AG04449 (cell line): ENCODE measurements at places on chromosomes 16 and 17.

DNA sequence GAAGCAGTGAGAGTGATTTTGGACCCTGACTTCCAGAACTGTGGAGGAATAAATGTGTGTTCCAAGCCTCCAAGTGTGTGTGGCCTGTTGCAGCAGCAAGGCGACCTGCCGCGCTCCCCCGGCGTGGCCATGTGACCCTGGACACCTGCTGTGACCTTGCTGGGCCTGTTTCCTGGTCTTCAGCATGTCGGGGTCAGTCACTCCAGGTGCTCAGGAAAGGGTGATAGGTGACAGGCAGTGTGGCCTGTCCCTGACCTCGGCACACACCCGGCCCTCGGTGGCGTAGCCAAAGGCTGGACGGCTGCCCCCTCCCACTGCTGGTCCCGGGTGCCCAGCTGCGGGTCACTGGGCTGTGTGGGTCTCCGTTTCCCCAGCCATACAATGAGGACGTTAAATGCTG is 31.8 kb upstream of the ZNF469 start:
- no peak for DNase-seq

DNA sequence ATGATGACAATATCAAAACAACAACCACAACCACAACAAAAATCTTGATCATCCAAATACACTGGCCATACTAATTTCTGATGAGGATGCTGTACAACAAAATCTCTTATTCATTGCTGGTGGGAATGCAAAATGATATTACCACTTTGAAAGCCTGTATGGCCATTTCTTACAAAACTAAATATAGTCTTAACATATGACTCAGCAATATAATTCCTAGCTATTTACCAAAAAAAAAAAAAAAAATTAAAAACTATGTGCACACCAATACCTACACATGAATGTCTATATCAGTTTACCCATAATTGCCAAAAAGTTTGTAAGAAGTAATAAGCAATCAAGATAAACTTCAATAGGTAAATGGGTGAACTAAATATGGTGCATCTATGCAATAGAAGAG is 1379.7 kb downstream of the CDH11 start:
- DNase-seq = no peak

DNA sequence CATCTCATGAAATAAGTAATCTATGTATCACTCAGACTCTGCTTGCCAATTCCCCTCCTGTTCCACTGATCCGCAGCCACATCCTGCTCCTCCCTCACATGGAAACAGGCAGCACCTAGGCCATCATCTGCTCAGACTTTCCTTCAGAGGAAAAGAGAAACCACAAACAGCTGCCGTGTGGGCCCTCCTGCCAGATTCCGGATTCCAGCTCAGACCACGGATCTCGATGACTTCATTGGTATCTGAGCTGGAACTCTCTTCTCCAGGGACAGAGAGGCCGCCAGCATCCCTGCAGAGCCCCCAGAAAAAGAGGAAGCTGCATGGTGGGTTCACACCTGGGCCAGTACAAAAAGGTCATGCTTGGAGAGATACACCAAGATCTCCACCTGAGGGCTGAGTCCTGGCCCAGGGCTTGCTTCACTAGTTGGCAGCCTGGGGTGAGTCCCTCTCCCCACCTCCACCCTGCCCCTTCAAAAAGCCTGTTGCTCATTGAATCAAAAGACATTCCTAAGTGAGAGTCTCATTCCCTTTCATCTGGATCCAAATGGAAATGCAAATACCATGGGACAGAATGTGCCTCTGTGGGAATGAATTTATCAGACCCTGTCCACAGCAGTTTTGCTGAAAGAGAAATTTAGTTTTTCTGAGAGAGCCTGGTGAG is 47.2 kb downstream of the HOXB1 start:
- peak; percentile 87 for DNase-seq

- no peak for DNase-seq
Observed at GRCh38 chr17:7811251-7811650, 22.8 kb upstream of the KDM6B start.

- DNase-seq = no peak
Observed at GRCh38 chr16:1156055-1156982, 3.4 kb downstream of the CACNA1H start.

DNA sequence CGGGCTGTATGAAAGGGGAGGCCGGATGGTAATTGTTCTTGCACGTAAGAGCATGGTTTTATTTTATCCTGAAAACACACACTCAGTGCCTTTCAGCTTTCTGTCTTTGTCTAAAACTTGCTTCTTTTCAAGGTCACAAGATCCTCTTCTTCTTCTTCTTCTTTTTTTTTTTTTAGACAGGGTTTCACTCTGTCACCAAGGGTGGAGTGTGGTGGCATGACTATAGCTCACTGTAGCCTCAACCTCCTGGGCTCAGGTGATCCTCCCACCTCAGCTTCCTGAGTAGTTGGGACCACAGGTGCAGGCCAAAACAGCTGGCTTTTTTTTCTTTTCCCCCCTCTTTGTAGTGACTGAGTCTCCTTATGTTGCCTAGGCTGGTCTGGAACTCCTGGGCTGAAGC is 15.9 kb upstream of the ZNF629 start:
- no peak for DNase-seq

DNA sequence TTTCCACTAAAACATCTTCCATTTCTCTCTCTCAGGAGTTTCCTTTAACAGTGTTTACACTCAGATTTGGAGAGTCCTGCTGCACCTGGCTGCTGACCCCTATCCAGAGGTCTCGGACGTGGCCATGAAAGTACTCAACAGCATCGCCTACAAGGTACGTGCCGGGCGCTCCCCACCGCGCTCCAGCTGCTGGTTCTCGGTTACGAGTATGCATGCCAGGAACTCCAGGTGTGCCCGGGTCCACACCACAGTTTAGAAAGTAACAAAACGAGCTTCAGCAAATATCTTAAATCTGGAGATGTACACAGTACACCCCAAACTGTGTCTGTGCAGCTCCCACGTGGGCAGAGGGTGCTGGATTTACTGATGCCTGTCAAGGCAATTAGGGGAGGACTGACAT is 82.9 kb upstream of the CHMP6 start:
- no peak for DNase-seq
